ENCODE measurements at places on chromosomes 4 and X.
A peak's percentile ranks its signal among the peaks of the same experiment; 100 is the strongest.

- DNase-seq = no peak
Measured at GRCh38 chr4:84582988-84583875, at the start of gene CDS1. CDS1 (plus strand) TSS chr4:84583127; CDS start chr4:84583402, 275 bp downstream.

DNA sequence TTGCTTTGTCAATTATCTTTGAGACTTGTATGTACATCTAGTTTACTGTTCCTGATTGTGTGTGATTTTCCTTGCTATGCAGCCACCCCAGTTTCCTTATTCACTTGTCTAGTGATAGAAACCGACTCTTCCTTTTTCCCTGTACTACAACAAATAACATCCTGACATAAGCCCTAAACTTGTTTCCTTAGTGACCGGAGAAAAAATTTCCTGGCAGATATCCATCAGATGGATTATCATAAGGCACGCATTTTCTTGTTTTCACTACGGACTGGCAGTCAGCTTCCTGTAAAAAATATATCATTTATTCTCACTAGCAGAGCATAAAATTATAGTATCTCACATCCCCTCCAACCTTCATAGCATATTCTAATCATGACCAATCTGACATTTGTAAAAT is 410.7 kb downstream of the CENPC start:
- no peak for DNase-seq

- no peak for DNase-seq
Measured at GRCh38 chr4:63786171-63786570, 623.1 kb downstream of the TECRL start.

- DNase-seq = no peak
Measured at GRCh38 chrX:111244235-111244750, 26.0 kb downstream of the CAPN6 start.

- peak; percentile 69 for DNase-seq
Measured at GRCh38 chr4:4995103-4995907, 24.0 kb downstream of the CYTL1 start.

- DNase-seq = no peak
Measured at GRCh38 chr4:181855307-181855706, 387.9 kb upstream of the TENM3 start.

DNA sequence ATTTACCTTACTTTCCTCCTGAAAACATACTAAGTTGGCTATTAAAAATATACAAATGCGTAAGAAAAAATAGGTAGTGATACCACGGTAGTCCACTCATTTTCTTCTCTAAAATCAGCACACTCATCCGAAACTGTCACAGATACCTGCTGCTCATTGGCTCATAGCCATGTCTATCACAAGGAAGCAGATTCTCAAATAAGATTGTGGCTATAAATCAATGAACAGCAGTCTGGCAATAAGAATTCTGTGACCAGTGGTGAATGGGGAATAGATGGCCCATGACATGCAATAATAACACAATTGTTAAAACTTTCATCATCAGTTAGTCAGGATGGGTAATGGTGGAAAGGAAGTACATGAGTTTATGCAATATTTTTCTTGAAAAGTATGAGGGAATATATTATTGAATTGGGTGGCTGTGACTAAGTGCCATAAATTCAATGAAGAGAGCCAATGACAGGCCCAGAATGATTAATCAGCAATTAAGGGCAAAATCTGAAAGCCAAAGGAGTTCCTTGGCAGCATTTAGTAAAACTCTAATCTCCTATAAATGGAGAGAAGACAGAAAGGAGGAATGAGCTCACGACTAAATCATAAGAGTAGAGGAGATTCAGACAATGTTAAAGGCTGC is 202.3 kb upstream of the NEIL3 start:
- no peak for DNase-seq

DNA sequence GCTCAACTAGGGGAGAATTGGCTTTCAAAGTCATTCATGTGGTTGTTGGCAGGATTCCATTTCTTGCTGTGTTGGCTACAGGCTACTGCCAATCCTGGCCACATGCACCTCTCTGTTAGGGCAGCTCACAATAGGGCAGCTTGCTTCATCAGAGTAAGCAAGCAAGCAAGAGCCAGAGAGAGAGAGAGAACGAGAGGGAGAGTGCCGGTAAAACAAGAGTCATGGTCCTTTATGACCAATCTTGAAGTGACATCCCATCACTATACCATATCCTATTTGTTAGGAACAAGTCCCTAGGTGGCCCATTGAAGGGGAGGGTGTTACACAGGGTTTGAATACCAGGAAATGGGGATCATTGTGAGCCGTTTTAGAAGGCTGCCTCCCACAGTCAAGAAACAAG is 33.0 kb upstream of the TLR2 start:
- no peak for DNase-seq

- DNase-seq = no peak
Measured at GRCh38 chrX:152444338-152444737, 6.8 kb downstream of the GABRA3 start.

DNA sequence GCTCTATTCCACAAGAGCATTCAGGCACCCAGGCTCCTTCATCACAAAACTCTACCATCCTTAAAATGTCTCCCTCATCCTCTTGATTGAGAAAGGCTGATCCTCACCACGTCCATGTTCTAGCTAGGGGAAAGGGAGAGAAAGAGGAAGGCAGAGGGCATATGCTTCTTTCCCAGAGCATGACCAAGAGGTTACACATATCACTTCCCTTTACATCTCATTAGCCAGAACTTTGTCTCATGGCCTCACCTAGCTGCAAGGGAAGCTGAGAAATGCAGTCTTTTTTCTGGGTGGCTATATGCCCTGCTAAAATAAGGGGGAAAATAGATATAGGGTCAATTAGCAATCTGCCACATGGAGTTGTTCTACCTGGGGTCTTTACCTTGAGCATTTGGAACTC is 42.7 kb downstream of the LONRF3 start:
- no peak for DNase-seq

DNA sequence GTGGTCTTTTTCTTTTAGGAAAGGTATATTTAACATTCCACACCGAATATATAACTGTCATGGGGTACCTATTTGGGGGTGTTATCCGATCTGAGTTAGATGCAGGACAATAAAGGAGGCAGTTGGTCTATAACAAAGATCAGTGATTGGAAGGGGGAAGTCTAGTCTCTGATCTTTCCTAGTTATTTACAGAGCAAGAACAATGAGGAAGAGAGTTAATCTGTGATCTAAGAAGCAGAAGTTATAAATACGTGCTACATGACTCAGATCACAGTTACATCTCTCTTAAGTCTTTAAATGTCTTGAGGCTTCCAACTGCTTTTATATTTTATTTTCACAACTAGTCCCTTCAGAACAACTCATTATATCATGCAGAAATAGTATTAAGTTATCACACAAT is 33.2 kb upstream of the ARMCX4 start:
- DNase-seq = no peak

GRCh38 chr4:6041800-6042199 is 23.6 kb upstream of the C4orf50 start:
- no peak for DNase-seq

DNA sequence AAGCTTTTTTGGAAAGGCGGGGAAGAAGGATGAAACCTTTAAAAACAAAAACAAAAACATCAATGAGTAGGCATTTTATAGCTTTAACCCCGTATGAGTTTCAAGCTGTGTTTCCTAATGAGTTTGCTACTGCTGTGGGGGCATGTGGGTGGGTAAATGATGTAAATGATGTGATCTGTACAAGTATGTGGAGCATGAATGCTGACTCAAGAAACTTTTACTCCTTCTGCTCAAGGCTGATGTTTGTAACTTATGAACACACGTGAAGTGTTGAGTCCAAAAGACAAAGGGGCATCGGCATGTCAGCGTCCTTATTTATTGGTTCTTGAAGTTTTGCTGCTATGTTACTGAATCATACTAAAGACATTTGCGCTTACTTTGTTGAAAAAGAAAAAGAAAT is 76.9 kb downstream of the CLCN4 start:
- DNase-seq = no peak

GRCh38 chr4:37132351-37132974 is 112.1 kb upstream of the NWD2 start:
- no peak for DNase-seq

DNA sequence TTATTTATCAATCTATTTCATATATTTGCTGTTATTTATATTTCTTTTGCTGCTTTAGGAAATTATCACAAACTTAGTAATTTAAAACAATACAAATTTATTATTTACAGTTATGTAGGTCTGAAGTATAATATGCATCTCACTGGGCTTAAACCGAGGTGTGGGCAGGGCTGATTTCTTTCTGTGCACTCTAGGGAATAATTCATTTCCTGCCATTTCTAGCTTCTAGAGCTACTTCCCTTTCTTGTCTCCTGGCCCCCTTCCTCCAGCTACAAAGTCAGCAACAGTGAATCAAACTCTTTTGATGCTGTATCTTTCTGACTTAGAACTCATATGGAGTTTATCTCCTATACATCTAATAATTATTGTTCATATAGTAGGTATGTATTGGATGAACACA is 303.5 kb upstream of the ARSJ start:
- DNase-seq = no peak

DNA sequence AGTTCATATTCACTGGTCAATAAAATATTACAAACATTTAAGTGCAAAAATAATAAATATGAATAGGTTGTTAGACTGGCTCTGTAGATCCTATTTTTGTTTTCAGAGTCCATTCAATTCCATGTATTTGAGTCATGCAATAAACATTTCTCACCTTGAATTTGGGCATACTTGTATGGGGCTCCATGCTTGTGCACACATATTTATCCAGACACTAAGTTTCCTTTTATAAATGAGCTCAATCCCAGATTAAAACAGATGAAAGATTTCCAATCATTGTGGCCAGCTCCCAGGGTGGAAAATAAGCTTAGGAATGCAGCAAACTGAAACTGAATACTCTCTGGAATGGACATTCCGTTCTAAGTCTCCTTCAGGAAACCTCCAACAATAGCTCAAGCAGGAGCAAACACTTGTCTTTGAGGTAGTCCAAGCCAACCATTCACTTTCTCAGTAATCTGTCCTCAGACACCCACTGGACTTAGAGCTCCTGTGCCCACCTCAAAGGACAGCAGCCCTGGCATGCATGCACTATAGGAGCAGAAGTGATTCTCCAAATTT is 16.4 kb downstream of the DMD start:
- DNase-seq = no peak

DNA sequence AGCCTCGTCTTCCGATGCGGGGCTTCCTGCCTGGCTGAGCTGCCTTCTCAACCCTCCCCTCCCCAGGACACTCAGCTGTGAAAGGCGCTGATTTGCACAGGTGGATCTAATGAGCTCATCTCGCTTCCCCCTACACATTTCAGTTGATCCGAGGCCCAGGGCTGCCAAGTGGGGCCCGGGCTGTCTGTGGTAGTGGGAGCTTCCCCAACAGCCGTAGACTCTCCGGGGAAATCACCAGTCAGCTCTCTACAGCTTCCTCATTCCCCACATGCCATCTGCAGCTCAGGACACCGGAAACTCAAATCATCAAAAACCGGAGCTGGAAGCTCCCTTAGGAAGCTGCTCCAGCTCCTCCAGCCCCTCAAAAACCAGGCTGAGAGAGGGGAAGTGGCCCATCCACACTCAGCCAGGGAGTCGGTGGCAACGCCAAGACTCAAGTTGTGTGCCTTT is 56.2 kb downstream of the SMIM20 start:
- DNase-seq = no peak

DNA sequence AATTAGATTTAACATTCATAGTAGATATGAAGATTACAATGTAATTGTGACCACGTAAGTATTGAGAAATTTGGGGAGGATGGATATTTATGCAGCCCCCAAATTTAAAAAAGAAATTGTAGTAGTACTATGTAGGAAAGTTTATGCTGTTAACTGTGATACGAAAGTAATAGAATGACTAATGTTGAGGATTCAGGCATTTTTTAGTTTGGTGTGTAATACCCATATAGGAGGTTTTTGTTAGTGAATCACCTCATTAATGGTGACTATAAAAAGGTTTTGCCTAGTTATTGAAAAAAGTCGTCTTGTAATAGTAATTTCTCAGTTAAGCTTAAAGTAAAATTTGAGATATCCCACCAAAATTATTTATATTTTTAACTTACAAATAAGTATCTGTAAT is 67.2 kb downstream of the SMARCAD1 start:
- no peak for DNase-seq

- DNase-seq = no peak
Measured at GRCh38 chrX:67731061-67731460, 187.2 kb downstream of the AR start.

DNA sequence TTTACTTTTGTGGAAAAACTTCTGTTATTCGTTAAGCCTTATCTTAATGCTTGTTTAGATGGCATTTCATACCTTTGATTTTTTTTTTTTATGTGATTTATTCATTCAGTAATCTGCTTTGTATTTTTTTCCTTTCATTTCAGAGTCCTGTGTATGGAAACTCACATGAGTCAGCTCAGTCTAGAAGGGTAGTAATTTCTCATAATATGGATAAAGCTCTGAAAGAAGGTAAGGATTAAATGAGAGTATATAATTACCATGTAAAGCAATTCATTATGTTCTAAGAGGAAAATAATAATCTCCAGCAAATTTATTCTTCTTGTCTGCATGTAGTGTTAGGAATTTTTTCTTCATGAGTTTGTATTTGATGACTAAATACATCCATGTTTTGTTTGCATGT is 37.8 kb downstream of the SNX25 start:
- DNase-seq = no peak

DNA sequence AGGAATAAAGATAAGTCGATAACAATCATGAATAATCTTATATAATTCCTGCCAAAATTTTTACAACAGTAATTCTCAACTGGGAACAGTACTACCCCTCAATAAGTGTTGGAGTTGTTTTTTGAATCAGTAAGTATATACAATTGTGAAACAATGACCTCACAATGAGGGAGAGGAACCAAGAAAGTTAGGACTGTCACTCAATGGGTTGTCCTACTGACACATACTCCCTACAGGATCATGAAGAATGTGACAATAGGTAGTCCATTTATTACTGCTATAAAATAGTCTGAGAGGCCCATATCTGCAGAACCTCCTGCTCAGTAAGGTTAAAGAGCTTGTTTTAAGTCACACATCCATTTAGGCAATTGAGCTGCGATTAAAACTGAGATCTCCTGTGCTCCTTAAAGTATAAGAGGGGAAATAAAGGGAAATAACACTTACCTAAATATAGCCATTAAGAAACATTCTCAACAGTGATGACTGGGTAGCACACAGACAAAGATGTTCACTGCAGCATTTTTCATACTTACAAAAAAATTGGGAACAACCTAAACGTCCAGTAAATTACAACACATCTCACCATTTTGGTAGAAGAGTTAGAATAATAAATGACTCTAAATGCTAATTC is 26.2 kb downstream of the FBXW7 start:
- no peak for DNase-seq

DNA sequence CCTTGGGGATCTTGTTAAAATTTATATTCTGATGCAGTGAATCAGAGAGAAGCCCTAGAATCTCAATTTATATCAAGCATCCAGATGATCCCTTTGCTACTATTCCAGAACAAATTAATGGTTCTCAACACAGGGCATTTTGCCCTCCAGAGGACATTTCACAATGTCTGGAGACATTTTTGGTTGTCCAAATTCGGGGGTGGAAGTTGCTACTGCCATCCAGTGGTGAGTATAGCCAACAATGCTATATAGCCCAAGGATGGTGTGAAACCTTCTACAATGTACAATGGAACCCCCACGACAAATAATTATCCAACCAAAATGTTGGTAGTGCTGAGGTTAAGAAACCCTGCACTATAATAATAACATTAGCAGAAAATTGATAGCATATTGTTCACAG is 2440.0 kb downstream of the PCDH7 start:
- no peak for DNase-seq
